ENCODE measurements at places on chromosomes 11 and 22.
A peak's percentile ranks its signal among the peaks of the same experiment; 100 is the strongest.

GRCh38 chr11:63672936-63673539 lies 1.9 kb upstream of the ATL3 start:
- no peak for DNase-seq

DNA sequence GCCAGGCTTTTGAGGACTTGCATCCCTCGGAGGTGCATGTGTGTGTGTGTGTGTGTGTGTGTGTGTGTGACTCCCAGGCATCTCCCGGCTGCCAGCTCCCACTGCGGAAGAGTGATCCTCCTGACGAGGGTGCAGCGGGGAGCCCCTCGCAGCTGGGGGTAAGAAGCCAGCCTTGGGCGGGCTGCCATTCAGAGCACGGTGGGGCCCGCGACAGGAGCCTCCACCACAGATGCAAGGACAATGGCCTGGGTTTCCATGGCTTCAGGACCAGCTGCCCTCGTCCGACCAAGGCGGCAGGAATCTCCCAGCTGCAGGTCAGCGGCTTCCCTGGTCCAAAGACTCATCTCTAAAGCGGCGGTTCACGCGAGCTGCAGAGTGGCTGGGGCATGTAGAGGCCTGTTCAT lies 908.5 kb downstream of the BRD1 start:
- no peak for DNase-seq

DNA sequence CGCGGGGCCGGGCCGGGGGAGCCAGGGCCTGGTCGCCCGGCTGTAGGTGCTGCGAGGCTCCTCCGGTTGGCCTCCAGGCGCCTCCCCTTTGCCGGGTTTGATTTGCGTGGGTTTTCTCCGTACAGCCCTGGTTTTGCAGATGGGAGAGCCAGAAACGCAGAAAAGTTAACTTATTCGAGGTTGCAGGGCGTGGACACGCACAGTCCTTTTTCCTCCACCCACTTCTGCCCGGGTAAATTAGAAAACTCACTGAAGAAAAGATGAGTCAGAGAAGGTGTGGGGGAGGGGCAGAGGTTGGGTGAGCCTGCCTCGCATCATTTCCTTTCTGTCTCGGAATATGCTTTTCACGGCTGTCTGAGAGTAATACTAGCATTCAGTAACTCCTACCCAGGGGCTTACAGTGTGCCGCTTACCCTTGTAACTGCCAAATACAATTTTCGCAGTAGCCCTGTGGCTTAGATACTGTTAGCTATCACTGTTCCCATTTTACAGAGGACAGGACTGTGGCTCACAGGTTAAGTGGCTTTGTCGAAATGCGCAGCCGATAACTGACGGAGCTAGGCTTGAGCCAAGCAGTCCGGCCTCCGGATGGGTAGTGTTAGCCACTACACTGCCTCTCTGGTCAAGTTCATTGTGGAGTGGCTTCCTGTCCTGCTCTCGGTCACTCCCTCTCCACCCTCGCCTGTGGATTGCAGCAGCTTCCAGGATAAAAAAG lies 812 bp downstream of the FADD start:
- peak; percentile 78 for DNase-seq

DNA sequence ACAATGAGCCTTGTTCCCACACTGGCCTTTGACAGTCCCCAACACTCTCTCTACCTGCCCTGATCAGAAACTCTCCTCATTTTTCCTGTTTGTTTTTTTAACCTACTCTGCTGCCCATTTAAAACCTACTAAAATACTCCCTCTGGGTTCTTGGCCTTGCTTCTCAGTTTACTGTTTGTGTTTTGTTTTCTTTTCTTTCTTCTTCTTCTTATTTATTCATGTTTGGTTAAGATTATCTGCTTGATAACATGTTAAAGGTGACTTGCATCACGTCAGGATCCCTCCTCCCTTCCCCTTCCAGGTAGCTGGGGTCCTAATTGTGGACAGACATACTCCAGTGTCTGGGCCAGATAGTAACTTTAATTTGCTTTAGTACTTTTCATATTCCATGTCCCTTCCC lies 95.0 kb upstream of the KCNA4 start:
- no peak for DNase-seq

DNA sequence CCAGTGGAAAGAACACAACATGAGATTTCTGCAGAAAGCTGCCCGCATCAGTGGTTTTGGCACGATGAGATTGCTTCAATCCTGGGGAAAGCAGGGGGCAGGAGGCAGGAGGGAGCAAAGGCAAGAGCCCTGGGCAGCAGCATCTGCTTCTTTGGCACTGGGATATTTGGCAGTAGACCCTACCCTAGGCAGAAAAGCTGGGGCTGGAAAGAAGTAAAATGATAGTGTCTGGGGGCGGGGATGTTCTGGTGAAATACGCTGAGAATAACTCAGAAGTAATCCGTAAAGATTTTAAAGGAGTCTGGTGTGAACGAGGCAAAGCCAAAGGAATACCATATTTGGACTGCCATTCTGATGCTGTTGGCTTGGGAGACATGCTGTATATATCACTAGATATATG lies 62.0 kb downstream of the FAM76B start:
- DNase-seq = no peak

DNA sequence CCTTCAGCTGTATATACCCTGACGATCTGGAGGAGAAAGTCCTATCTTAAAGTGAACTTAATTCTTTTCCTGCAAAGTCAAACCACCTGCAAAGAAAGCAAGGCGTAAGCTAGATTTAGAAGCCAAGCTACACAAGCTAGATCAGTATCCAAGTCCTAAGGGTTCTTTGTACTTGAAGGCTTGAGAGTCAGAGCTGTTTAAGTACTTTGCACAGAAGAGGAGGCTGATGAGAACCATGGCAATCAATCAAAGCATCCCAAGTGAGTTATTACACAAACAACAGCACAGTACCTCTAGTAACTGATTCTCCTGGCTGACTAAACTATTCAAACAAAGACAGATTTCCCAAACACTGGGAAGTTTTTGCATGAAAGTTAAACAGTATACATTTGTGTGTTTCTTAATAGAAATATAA lies 1.9 kb downstream of the CDON start:
- DNase-seq = no peak

- no peak for DNase-seq
Observed at GRCh38 chr22:40716116-40716515, 36.8 kb downstream of the MCHR1 start.

GRCh38 chr11:128776424-128777284 lies 82.8 kb downstream of the FLI1 start:
- DNase-seq = no peak

DNA sequence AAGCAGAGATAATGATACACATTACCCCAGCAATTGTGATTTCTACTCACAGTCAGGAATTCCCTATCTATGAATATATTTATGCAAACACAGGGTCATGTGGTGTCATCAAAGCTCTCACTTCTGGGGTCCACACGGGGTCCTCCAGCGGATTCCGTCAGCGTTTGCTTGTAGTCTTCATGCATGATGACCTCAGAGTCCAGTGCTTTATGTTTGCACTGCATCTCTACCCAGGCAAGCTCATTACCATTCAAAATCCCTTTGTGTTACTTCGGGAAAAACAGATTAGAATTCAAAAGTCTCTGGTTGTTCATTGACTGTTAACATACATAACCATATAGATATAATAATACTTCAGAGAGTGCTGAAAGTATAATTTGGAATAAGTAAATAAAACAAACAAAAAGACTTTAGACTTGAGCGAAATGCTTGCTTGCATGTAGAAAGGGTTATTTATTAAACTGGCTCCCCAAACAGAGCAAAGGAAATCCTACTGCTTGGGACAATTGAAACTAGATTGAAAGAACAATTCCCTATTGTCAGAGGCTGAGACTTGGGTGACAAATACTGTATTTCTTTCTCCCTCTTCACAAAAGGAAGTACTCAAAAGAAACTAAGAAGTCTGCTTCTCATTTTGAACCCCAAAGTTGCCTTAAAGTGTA lies 423.1 kb downstream of the ETS1 start:
- no peak for DNase-seq

DNA sequence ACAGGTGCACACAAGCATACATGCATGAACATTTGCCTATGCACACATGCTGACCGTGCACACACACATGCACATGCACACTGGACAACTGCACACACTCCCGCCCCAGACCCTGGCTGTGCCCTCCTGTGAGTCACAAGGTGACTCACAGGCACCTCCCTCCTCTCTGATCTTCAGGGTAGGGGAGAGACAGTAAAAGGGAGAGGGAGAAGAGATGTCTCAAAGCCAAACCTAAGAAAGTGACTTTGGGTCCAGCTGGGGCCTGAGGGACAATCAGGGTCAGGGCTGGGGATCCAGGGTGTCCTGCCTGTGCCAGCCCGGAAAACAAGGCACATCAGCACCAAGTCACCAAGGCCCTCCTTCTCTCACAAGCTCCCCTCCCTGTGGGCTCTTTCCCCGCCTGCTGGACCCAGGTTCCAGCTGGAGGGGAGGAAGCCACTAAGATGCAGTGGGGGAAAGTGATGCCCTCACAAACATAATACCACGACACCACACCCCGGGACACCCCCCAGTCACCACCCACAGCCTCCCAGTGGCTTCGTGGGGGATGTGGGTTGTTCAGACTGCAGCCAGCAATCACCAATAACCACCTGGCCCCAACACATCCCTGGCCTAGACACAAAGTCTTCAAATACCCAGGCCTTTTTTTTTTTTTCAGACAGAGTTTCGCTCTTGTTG lies 39.3 kb downstream of the PDGFB start:
- no peak for DNase-seq

- DNase-seq = no peak
Observed at GRCh38 chr11:90428836-90429235, 206.0 kb upstream of the CHORDC1 start.

DNA sequence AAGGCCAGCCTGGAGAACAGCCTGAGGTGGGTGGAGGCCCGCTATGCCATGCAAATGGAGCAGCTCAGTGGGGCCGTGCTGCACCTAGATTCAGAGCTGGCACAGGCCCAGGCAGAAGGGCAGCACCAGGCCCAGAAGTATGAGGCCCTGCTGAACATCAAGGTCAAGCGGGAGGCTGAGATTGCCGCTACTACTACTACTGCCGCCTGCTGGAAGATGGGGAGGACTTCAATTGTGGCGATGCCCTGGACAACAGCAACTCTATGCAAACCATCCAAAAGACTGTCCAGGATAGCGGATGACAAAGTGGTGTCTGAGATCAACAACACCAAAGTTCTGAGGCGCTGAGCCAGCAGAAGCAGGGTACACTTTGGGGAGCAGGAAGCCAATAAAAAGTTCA lies 3.1 kb upstream of the TMEM218 start:
- no peak for DNase-seq

GRCh38 chr11:7871056-7871455 lies 60.0 kb downstream of the OR10A6 start:
- DNase-seq = no peak

All from stimulated activated CD8-positive, alpha-beta memory T cell treated with anti-CD3 and anti-CD28 coated beads, Interleukin-7, amount 100 ng/mL, for 24 hours (primary cell).